Effector memory CD4-positive, alpha-beta T cell (primary cell): ENCODE measurements at places on chromosomes 4 and X.

DNA sequence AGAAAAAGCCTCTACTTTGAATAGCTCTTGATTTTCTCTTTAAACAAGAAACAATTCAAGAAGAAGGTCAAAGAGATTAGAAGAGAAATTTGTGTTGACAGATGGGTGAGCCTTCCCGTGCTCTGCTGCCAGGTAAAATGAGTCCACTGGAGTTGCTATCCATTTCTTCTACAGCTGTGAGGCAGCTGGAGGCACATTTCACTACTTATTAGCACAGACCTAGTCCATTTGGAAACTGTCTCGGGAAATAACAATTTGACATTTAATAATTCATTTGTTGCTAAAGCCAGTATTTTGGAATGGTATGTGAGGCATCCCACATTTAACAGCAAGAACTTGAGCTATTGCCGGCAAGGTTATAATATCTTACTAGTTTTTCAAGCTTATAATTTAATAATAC, 396.8 kb upstream of the GRIA3 start:
- no peak for DNase-seq

DNA sequence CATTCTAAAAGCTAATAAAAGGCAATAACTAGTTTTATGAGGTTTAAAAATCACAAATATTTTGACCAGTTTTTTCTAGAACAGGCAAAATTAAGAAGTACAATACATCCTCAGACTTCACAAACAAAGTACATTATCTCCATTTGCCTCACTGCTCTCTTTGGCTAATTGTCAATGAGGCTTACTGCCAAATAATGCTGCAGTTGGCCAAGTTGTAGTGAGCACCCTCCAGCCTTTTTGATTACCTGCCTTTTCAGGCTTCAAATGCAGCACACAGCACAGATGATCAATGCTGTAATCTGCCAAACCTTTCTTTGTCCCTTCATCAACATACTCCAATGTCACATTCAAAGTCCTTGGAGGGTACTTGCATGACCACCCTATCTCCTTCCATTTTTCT, 605.2 kb downstream of the KLHL13 start:
- DNase-seq, result no peak

GRCh38 chr4:118589471-118590055, 95.6 kb upstream of the METTL14 start:
- DNase-seq, result no peak

- DNase-seq, result no peak
These were observed 28.0 kb upstream of the BANK1 start for GRCh38 chr4:101762534-101762933.

DNA sequence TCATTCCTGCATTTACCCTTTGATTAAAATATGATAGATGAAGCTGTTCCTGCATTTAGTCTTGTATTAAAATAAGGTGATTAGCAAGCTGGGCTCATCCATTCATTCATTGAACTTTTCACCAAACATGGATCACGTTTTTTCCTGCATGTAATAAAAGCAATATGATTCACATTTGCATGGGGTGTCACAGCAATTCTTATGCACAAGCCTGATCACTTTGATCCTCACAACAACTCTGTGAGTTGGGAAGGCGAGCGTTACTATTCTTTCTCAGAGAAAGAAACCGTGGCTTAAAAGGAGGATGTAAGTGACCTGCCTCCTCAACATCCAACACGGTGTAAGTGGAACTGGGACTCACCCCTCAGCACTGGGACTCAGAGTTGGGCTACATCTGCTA, 20.0 kb downstream of the CHRNA9 start:
- DNase-seq, result no peak

GRCh38 chrX:70421618-70422017, 1.5 kb upstream of the GDPD2 start:
- no peak for DNase-seq
